ENCODE measurements at places on chromosomes 5 and 9.
A peak's percentile ranks its signal among the peaks of the same experiment; 100 is the strongest.

- no peak for DNase-seq
Measured at GRCh38 chr5:62421414-62421813, 8.9 kb downstream of the IPO11 start.

GRCh38 chr5:39759701-39760100, 334.9 kb upstream of the DAB2 start:
- peak; percentile 31 for DNase-seq

- peak; percentile 20 for DNase-seq
Measured at GRCh38 chr9:114112778-114113584, 13.9 kb upstream of the KIF12 start.

GRCh38 chr9:8208465-8208864, 408.9 kb upstream of the DMAC1 start:
- no peak for DNase-seq

DNA sequence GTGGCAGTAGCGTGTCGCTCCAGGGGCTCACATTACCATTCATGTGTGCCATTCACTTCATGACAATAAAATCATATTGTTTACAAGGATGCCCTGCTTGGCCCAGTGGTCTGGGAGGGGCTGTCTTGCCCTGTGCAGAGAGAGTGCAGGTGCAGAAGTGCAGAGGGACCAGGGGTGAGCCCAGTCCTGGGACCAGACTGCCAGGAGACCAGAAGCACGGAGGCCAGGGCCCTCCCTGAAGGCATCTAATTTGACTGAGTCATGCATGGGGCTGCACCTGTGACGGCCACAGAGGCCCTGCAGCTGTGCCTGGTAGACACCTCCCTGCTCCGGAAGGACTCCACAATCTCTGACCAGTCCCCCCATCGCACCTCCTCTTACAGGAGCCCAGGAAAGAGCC, 164.4 kb upstream of the FOXD4L5 start:
- no peak for DNase-seq

DNA sequence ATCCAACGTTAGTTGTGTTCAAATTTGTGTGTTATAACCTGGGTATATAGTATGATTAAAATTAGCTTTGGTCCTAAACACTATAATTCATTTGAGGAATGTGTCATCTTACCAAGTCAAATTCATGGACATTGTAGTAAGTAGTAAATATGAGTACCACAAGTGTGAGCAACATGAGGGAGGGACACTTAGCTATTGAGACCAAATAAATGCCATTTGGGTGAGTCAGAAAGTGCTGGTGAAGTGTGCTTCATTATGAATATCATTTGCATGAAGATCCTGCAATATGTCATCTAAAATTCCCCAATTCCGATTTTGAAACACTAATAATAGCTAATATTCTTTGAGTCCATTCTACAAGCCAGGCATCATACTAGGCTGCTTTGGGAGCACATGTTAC, 336.7 kb upstream of the KIF2A start:
- DNase-seq = no peak

- no peak for DNase-seq
Measured at GRCh38 chr9:94644543-94644942, 5.2 kb upstream of the FBP1 start.

GRCh38 chr5:90871391-90871991, 312.9 kb downstream of the ADGRV1 start:
- DNase-seq = peak; percentile 23

- no peak for DNase-seq
Measured at GRCh38 chr9:19162956-19163355, 35.7 kb upstream of the PLIN2 start.

- no peak for DNase-seq
Measured at GRCh38 chr9:130498298-130498917, 53.6 kb downstream of the ASS1 start.

- DNase-seq = no peak
Measured at GRCh38 chr5:163915481-163915961, 410.1 kb downstream of the MAT2B start.

GRCh38 chr9:36832164-36832795, 201.8 kb downstream of the PAX5 start:
- DNase-seq = no peak

GRCh38 chr5:9361835-9362234, 184.0 kb downstream of the SEMA5A start:
- no peak for DNase-seq

DNA sequence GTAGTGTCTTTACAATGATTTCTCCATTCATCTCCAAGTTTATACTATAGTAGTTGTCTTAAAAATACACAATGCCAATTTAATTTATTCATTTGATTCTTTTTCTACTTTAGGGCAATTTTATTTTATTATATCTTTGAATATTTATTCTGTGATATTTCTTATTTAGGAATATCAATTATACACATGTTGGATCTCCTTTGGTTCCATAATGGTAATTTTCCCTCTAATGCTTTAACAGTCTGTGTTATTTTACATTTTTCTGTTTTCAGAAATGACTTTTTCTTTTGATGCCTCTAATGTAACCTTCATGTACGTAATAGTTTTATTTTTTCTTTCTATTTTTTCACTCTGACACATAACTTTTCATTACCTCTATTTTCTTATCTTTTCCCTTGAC, 153.0 kb downstream of the CSNK1G3 start:
- no peak for DNase-seq

DNA sequence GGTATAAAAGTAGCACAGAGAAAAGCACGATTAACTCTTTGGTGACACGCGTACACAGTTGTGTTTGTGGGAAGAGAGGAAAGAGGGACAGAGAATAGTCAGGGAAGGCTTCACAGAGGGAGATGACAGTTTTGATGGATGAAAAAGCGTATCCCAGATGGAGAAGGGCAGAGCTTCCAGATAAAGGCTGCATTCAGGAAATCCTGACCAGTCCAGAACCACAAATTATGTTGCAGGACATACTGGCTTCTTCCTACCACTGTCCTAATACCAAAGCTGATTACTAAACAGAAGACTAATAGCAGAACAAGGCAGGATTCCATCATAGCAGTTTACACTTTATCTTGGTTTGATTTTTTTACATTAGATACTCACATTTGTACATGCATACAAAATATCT, 34.5 kb downstream of the SLC31A2 start:
- DNase-seq = no peak

- no peak for DNase-seq
Measured at GRCh38 chr5:42057254-42057690, 132.2 kb downstream of the FBXO4 start.

- DNase-seq = no peak
Measured at GRCh38 chr5:168460606-168461005, 25.7 kb upstream of the RARS1 start.

DNA sequence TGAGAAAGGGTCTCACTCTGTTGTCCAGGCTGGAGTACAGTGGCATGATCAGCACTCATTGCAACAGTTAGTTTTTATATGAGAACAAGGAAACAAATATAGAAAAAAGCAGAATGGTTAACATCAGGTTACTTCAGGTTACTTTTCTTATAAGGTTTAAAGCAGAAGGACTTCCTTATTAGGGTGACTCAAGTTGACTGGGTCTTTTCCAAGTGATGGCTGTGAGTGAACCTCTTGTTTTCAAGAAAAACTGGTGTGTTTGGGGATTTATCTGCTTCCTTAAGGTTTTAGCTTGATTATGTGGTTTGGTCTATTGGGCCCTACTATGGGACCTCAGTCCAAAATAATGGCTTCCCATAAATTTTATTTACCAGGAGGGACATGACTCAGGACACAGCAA, 99.2 kb downstream of the ARRDC3 start:
- DNase-seq = no peak

GRCh38 chr5:2255915-2256690, 373.4 kb upstream of the IRX4 start:
- DNase-seq = no peak

GRCh38 chr5:91018200-91018599, 364.9 kb downstream of the ARRDC3 start:
- no peak for DNase-seq

DNA sequence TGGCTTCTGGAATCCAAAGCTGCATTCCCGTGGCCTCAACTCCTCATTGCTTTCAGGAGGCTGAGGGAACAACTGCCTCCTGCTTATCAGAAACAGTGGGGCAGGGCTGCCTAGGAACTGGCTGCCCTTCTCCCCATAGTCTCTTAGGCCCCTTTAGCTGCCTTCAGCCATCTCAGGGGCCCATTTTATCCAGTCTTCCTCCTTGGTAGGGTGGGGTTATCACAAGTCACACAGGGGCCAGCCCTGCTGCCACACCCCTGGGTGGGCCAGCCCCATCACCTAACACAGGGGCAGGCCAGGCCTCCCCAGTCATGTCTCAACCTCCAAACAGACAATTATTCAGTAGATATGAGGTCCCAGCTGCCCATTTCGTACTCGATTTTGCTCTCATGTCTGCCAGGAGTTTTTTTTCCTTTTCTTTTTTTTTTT, 3.9 kb downstream of the ALAD start:
- DNase-seq = no peak

- DNase-seq = no peak
Measured at GRCh38 chr5:102624405-102624804, 125.6 kb upstream of the SLCO6A1 start.

DNA sequence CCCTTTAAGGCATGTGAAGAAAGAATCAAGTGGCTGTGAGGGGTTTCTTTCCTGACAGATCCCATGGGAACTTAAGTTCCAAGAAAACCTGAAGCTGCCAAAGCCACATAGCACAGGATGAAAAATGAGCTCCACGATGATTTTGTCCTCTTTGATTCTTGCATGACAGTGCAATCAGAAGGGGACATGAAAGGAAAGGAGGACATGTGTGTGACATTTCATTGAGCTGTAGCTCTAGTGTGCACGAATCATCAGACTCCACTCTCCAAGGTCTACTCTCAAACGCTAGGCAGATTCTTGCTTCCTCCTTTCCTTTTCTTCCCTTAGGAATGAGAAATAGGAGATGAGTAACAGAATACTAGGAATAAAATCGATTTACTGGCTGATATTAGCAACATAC, 142.0 kb downstream of the ZNF608 start:
- no peak for DNase-seq

DNA sequence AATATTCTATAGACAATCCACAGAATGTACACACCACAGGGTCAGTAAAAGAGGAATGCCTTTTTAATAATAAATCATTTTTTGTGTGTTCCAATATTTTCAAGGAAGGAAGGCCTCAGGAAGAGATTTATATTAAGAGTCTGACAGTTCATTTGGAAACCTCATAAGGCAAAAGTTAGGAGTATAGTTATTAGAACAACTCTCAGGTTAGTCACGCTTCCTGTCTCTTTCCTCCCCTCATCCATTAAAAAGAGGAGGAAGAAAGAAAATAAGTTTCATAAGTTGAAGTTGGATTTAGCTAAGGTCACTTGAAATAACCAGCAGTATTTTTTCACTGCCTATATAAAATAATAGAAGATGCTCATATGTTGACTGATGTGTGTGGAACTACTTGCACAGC, 863.2 kb downstream of the PTPRD start:
- no peak for DNase-seq

DNA sequence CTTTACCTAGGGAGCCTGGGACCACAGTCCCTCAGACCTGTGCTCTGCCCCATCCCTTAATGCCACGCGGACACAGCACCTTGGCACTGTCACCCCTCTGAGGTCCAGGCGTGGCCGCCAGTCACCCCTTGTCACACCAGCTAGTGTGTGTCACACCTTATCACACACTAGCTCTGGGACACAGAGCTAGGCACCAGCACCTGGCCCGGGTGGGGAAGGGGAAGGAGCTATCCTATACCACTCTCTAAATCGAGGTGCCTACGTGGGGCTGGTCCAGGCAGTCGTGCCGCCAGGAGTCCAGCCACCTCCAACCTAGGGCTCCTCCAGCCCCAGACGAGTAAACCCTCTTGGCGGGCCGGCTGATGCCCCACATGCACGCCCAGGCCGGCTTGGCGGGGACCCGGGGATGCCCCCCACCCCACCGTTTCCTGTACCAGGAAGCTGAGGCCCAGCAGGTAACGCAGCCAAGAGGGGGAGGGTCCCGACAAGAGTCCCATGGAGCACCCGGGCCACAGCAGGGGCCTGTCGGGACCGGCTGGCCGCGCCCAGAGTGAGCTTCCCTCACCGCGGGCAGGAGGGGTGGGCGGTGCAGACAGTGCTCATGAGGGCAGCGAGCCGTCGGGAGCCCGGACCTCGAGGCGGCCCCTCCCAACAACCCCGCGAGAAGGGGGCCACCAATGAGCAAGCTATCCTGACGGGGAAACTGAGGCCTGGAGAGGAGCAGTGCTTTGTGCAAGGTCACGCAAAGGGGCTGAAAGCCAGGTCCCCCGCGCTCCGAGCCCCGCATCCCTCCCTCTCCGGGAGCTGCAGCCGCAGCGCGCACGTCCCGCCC, 550 bp downstream of the CORO2A start:
- DNase-seq = no peak

- DNase-seq = peak; percentile 11
Measured at GRCh38 chr9:32350682-32351081, 33.8 kb upstream of the ACO1 start.

GRCh38 chr5:150658699-150659265, 2.3 kb upstream of the MYOZ3 start:
- no peak for DNase-seq

DNA sequence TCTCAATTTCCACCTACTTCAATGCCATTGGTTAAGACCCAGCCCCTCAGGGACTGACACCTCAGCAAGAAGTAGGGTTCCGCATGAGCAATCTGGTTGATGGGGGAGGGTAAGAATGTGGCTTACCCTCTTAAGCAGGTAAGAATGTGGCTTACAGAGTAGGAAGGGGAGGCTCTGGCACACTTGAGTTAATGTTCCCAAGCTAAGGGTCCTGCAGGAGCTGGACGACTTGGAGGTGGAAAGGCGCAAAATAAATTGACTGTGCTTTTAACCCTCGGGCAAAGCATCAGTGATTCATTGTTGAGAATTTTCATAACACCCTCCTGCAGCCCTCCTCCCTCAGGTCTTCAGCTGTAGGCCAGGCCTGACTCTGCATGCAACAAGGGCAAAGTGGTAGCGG, 24.9 kb upstream of the ADRA1B start:
- DNase-seq = no peak

DNA sequence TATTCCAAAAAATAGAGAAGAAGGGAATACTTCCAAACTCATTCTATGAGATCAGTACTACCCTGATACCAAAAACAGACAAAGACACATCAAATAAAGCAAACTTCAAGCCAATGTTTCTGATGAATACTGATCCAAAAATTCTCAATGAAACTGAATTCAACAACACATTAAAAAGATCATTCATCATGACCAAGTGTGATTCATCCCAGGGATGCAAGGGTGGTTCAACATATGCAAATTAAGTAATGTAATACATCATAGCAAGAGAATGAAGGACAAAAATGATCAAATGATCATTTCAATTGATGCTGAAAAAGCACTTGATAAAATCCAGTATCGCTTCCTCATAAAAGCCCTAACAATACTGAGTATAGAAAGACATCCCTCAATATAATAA, 4.9 kb upstream of the RCL1 start:
- DNase-seq = no peak

DNA sequence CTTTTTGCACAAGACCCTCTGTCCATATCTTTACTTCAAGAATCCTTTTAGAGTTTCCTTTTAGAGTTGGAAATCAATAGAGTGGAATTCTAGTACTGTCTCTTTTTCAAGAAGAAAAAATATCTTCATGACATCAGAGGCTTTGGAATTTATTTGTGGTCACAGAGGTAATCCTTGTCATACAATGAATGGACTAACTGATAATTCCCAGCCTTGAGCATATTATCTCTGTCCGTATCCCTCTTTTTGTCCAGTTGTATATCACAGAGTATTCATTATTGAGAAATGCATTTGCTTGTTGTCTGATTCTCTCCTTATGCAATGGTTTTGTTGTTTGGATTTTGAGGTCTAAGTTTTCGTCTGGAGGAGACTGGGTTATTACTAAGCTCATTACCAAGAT, 82.0 kb upstream of the HAPLN1 start:
- no peak for DNase-seq

GRCh38 chr9:137113385-137114159, 961 bp downstream of the DPP7 start:
- DNase-seq = no peak

Measured in skin of body (tissue), 3 donors.